MM.1S (cell line): ENCODE measurements at places on chromosomes 2 and 18.

DNA sequence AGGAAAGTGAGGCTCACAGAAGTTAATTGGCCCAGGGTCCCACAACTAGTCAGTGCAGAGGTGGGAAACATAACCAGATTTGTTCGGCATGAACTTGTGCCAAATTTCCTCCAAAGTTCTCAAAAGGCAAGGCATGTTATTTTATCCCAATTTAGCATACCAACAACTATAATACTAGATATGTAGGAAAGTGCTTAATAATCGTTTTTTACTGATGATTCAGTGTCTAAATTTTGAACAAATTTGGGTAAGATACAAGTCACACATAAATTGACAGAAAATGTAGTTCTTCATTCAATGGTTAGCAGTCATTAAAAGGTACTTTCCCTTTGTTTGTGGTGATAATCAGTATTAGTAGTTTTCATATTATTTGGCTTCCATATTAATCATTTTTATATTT lies 38.5 kb upstream of the CYBRD1 start:
- DNase-seq = no peak

DNA sequence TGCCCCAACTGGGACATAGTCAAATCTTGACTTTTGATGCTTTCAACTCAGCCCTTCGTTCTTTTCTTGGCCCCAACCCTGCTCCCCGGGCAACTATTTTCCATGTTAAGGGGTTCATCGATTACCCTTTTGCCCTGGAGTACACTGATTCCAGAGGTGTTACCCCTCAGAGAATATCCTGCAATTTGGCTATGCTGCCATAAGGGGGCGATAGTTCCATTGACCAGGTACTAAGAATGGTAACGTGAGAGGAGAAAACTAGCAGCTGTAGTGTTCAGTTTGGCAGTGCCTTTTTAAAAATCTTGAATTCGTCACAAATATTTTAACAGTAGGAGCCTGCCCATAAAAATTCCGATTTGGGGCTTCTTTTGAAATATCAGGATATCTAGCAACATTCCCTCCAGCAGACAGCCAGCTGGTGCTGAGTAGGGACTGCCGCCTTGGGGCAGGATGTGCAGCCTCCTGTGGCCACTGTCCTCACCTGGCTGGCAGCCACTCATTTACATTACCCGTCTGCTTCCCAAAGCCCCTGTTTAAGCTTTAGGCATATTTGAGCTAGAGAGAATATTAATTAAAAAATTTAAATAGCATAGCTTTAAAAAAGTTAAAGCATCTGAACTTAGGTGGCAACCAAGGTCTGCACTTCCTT lies 146.3 kb upstream of the SKOR2 start:
- DNase-seq = peak; percentile 32

GRCh38 chr2:233892793-233893192 lies 24.4 kb upstream of the TRPM8 start:
- DNase-seq = no peak

DNA sequence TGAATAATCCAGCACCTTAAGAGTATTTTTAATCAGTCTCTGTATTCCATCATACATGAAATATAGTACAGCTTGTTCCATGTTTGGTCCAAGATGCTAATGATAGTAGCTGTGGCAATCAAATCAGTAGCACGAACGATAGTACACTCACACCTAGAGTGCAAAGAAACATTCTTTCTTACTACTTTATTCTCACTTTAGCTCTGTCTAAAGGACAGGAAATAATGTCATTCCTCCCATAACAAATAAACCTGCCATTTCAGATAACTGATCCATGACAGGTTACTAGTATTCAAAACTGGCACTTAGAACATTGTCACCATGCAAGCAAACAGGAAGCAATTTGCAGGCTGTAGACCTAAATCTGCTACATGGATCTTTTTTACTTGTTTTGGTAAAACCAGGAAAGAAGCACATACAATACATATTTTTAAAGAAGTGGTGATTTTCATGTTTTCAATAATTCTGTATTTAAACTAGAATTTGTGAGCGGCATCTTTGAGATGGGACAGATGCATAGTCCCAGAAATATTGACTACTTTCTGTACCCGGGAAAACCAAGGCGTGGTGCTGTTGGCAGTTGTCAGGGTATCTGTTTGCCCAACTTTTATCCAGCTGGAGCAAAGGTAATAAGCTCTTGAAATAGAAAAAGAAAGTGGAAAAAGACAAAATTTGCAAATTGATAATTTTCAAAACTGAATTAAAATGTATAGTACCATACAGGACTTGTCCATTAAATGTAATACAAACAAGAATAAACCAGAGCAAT lies 49.5 kb downstream of the IKZF2 start:
- DNase-seq = no peak

DNA sequence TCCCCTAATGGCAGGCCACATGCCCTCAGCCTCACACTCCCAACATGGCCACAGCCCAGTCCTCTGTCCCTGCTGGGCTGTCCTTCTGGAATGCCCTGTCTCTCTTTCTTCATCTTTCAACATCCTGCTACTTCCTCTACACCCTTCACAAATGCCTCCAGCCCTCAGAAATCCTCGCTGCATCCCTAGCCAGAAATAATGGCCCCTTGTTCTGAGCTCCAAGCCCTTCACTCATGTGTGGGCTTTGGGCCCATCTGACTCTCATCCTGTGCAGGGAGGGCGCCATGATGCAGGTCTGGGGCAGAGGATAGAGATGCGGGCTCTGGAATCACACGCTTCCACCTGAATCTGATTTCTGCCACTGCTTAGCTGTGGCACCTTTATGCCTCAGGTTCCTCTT lies 181.9 kb downstream of the TNS1 start:
- DNase-seq = no peak

DNA sequence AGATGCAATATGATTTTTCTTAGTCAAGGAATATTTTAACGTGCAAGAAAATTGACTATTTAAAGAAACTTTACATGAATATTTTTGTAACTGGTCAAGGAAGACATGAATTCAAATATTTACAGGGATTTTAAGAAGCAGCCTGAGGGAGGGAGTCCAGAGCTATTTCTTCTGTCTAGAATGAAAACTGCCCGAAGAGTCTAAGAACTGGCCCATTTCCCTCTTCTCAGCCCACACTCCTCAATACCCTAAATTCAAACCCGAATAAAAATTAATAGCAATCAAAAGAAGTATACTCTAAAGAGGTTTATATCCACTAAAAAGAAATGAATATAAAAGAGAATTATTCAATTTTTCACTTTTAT lies 6.5 kb upstream of the NDUFV2 start:
- DNase-seq = no peak

- DNase-seq = no peak
Measured at GRCh38 chr2:205723179-205723578, 40.9 kb downstream of the NRP2 start.

DNA sequence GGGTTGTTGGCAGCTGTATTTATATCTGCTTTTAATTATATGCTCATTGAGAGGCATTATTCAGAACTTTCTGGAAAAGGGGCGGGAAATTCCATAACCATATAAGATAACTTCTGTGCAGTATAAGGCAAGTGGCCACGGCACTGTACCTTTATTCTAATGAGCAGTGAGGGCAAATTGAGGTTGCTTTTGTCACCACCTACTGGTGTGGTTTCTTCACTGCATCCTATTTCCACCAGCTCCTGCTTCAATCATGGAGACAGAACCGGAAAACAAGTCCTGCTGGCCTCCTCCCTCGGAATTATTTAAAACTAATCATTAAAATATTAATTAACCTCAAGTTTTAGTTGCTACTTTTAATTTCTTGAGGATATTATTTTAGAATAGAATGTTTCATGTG lies 759.4 kb downstream of the CBLN2 start:
- peak; percentile 40 for DNase-seq

- no peak for DNase-seq
Measured at GRCh38 chr18:79470547-79470946, 74.8 kb downstream of the NFATC1 start.

- DNase-seq = no peak
Measured at GRCh38 chr18:69718912-69719547, 228.6 kb downstream of the CD226 start.

DNA sequence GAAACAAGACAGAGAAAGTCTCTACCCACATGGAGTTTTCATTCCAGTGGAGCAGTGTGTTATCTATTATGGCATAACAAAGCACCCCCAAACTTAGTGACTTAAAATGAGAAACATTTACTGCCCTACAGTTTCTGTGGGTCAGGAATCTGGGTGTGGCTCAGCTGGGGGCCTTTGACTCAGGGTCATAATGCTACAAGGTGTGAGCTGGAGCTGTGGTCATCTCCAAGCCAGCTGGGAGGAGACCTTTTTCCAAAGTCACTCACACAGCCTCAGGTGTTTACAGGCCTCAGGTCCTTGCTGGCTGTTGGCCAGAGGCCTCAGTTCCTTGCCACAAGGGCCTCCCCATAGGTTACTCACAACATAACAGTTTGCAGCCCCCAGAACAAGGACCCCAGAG lies 169.2 kb downstream of the ETAA1 start:
- no peak for DNase-seq

DNA sequence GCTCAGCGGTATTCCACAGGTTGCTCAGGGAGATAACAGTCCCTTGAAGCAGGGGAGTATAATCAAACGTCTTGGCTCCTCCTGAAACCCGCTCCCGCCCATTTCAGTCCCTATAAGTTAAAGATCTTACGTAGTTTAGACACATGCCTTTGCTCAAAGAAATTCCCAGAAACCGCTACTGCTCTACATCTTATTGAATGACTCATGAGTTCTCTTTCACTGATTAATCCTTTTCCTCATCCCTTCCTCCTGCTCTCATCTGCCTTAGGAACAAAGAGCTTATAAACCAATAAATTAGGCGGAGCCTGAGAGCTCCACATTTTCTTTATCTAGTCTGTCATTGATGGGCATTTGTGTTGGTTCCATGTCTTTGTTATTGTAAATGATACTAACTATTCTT lies 4.2 kb upstream of the SERPINB4 start:
- no peak for DNase-seq

- DNase-seq = no peak
Measured at GRCh38 chr2:186690786-186691185, 3.1 kb upstream of the FAM171B start.

DNA sequence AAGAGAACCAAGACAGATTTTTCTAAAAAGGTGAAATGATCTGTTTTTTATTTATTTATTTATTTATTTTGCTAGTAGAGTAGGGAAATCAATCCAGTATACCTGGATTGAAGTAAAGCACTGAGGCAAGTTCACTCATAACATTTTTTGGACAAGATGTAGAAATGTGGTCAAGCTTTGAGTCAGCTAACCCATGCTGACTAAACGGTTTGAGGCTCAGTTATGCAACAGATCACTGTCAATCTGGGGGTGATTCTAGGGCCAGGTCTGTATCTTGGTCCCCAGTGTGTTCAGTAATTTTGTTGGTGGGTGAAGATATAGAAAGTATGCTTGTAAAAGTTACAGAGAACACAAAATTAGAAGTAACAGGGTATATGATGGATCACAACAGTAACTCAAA lies 60.2 kb downstream of the RMDN2 start:
- DNase-seq = no peak

DNA sequence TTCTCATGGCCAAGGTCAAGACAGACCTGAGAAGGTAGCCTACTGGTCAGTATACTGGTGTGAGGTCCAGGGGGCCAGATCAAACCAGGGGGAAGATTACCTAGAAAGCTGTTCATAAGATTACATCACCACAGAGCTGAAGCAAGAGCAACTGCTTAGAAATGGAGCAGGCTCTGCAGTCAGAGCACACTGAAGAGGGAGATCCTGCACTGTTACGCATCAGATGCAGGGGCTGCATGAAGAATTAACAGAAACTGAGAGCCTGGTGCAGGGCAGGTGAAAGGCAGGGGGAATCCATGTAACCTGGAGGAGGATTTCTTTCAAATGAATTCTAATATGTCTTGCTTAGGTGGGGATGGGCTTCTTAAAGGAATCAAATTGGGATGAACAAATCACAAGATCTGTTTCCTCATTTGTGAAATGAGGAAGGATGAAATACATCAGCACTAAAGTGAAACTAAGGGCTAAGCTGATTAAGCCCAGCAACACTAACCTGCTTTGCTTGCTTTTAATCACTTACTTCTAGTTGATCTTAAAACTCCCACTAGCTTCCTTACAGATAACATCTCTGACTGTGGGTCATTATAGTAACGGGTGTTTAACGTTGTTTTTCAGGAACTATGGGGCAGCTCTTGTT lies 74.3 kb upstream of the ADAM23 start:
- DNase-seq = no peak

DNA sequence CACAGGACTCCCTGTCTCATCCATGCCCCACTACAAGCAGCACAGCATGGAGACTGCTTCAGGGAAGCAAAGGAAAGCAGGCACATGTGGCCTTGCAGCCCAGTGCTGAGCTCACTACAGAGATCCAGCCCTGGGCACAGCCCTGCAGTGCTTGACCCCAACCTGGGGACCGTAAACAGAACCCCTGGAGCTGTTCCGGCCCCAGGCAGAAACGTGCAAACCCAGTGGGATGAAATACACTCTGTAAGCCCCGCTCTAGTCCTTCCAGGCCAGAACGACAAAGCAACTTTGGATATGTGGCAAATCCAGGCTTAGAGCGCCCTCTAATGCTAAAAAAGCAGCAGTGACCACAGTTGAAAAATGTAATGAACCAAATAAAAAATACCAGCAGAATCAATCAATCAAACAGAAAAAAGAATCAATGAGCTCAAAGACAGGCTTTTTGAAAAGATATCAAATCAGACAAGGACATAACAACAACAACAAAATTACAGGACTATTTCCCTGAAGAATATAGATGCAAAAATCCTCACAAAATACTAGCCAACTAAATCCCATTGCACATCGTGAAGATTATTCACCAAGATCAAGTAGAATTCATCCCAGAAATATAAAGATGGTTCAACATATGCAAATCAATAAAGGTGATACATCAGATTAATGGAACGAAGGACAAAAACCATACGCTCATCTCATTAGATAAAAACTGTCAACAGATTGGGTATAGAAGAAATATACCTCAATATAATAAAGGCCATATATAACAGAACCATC lies 45.6 kb downstream of the ZNF519 start:
- peak; percentile 30 for DNase-seq

- DNase-seq = no peak
Measured at GRCh38 chr2:48126162-48126561, 219.9 kb upstream of the FBXO11 start.

- DNase-seq = no peak
Measured at GRCh38 chr2:118295592-118296390, 207.5 kb downstream of the INSIG2 start.

GRCh38 chr2:174595116-174595809 lies 2.3 kb downstream of the WIPF1 start:
- DNase-seq = peak; percentile 30

DNA sequence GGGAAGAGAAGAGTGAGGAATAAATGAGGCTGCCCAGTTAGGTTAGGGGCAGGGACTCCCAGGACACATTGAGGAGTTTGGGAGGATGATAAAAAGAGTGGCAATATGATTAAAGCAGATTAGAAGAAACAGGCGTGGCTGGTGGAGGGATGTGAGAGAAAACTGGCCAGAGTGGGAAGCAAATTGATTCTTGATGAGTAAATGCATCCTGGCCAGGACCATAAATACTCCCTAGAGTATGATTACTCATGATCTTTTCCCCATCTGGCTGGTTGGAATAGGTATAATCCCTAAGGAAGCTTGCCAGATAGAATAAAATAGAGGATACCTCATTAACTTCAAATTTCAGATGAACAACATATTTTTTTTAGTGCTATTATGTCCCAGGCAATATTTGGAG lies 21.5 kb upstream of the DAW1 start:
- DNase-seq = no peak

DNA sequence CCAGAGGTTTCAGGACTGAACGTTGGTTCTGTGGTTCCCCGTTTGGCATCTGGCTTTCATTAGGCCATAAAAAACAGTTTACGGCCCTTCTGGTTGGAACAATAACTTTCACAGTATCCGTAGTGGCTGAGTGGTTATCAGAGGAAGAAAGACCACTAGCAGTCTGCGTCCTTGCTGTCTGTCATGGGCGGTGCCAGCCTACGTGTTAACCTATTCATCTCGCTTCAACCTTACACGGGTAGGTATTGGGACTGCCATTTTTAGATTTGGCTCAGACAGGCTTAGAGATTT lies 42.6 kb upstream of the ROCK2 start:
- DNase-seq = no peak
